ENCODE measurements at places on chromosomes 4 and X.

- no peak for DNase-seq
Measured at GRCh38 chr4:121978172-121978516, 26.3 kb upstream of the TRPC3 start.

DNA sequence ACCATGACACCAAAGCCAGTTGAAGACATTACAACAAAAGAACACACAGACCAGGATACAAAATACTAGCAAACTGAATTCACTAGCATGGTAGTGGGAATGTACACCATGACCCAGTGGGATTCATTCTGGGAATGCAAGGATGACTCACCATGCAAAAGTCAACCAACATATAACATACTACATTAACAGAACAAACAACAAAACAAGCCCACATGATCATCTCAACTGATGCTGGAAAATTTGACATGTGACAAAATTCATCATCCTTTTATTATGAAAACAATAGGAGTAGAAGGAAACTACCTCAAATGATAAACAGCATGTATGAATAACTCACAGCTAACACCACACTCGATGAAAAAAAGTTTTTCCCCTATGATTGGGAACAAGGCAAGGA is 190.2 kb downstream of the DCLK2 start:
- DNase-seq: no peak

DNA sequence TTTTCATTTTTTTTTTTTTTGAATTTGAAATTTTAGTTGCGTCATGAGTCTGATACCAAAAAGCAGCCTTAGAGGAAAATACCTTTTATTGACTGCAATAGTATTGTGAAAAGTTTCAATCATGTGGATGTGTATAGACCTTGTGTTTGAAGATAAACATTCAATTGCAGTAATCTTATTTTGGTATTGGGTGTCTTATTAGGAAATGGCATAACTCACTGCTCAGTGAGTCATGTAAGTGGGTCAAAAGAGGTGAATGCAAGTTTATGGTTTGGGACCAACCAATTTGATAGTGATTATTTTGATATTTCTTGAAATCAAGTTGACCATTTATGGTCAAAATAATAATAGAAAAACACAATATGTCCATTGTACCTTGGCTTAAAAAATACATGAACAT is 627.8 kb upstream of the SLIT2 start:
- no peak for DNase-seq

DNA sequence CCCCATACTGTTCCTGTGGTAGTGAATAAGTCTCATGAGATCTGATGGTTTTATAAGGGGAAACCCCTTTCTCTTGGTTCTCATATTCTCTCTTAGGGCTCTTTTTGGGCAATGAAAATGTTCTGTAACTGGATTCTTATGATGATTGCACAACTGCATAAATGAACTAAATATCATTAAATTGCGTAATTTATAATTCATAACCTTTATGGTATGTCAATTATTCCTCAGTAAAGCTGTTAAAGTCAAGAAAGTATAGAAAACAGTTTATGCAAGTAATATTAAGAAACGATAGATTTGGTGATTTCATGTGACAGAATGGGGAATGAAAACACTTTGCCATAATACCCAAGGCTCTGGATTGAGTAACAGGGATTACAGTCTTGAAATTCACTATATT is 33.5 kb upstream of the SPANXD start:
- no peak for DNase-seq

GRCh38 chr4:87310691-87311335 is 11.9 kb downstream of the HSD17B13 start:
- DNase-seq: no peak

DNA sequence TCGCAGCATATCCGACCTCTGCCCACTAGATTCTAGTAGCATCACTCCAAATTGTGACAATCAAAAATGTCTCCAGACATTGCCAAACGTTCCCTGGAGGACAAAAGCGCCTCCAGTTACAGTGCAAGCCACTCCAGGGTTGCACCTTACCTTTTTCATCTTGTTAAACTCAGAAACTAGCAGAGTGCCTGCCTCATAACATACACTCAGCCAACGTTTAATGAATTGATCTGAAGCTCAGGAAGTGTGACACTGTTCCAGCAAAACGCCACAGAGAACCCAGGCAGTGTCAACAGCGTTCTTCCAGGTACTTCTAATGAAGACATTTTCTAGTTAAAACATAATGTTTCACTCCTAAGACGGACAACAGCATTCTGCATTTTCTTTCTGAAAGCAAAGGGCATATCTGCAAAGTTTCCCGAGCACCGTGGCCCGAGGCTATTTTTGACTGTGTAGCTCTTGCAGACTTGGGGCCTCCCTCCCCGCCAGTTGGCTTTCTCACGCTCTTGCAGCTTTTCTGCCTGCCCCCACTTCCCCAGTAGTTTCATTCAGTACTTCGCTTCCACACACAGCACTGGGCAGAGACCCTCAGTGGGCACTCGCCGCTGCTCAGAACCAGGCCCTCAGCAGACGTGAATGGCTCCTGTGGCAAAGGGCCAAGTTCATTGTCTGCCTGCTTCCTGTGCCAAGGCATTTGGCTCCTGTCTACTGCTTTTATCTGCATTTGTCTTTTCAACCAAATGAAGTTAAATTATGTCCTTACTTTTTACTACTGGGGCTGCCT is 133.4 kb upstream of the TTC29 start:
- DNase-seq: no peak

DNA sequence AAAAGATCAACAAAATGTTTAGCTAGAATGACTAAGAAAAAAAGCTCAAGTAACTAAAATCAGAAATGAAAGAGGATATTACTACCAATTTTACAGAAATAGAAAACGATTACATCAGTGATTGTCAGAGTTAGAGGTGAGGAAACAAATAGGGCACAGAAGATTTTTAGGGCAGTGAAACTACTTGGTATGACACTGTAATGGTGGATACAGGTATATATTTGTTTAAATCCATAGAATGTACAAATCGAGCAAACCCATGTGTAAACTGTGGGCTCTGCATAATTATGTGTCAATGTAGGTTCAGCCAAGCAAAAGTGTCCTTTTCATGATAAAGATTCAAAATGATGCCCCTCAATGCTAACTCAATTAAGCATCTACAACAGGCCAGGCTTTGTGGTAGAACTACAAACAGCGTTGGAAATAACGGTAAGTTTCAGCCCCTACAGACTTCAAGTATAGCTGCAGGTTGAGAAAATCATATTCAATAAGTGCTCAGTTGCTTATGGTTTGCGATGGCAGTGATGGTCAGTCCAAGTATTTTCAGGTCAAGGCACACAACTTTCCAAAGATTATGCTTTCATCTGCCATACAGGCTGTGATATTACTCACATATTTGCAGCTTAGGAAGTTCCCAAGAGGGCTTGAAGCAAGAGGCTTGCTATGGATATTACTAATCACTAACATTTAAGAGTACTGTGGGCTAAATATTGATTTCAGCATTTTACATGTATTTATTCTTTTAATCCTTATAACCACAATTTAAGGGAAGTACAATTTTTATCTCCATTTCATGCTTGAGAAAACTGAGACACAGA is 158.6 kb downstream of the TET2 start:
- no peak for DNase-seq

DNA sequence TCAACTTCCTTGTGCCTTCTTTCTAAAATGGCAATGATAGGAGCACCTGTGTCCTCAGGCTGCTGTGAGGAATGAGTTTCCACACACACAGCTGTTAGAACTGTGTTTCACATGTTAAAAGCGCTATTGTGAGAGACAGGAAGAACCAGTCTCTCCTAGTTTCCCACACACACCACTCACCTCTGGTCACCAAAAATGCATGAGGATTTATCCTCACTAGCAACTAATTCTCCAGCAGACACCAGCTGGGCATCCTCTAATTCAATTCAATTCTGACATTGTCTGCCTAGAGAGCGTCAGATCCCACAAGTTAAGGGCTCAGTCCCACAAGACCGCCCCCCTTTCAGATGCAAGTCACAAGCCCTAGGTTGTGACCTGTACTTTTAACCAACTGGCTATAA is 29.0 kb upstream of the SLC2A9 start:
- no peak for DNase-seq

DNA sequence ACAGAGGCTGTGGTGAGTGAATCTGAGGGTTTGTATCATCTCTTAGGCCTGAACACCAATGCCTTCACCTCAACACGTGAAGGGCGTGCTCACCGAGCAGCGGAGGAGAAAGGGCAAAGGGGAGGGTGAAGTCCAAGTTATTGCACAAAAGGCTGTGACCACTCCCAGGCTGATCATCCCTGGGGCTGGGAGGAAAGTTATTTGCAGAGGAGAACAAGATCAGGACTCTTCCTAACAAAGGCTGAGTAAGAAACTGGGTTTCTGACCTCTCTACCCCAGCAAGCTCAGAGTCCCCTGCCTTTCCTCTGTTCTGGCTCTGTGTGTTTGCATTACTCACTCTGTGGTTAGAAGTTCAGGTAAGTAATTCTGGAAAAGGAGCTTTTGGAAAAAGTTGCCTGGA is 366.3 kb upstream of the CXorf51A start:
- no peak for DNase-seq

GRCh38 chr4:181911420-181911819 is 331.8 kb upstream of the TENM3 start:
- DNase-seq: no peak

GRCh38 chr4:138727731-138728130 is 287.9 kb upstream of the NOCT start:
- no peak for DNase-seq

GRCh38 chr4:3291969-3292570 is 751 bp upstream of the RGS12 start:
- no peak for DNase-seq

GRCh38 chrX:87392369-87392768 is 125.2 kb upstream of the KLHL4 start:
- DNase-seq: no peak

DNA sequence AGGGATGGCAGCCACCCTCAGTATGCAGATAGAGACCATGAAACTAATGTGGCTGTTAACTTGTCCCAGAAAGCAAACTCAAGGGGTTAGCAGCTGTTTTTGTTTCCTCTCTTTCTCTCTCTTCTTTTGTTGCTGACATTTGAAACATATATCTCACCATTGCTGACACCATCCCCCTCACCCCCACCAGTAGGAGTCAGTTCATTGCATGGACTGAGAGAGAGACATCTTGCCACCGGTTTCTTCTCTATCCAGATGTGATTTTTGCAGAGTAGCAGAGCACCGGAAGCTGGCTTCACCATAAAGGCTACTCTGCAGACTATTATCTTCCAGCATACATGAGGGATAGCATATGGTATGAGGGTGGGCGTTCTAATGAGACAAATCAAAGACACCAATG is 177.1 kb upstream of the FRG1 start:
- no peak for DNase-seq

GRCh38 chrX:80876877-80877276 is 67.2 kb upstream of the BRWD3 start:
- peak; percentile 29 for DNase-seq

DNA sequence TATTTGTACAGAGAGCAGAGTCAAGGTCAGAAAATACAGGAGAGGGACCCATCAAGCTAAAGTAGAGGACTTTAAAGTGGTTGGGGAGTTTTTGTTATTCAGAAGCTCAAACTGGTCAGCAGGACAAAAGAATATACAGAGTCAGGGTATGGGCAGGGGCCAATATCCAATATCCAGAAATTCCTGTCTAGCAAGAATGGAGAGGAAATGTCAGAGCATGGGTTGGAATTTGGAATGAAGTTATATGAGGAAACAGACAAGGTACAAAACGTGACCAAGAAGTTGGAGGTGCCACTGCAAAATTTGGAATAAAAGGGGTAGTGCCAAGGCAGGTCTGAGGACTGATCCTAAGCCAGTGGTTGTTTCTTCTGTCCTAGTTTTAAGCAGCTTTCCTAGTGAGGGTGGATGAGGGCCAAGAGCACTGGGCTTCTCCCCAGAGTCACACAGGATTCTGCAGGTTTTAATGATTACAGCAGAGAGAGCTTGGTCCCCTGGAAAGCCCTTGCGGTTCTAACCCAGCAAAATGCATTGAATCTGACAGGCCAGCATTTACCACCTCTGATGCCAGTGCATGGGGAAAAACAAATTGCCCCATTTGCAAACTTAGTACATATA is 304.7 kb upstream of the FTHL17 start:
- no peak for DNase-seq

Measured in GM13976 (cell line).